ENCODE measurements at places on chromosomes 3 and 15. TPM values are rescaled to one million over a fixed set of nuclear protein-coding genes. Genes with fewer than 3 reads are reported as not detected.

GRCh38 chr3:193836511-193836910, 243.5 kb downstream of the OPA1 start:
- DNase-seq, result no peak
- no peaks in the 10 kb centered on the region for H3K27me3 ChIP-seq
- no peaks in the 10 kb centered on the region for H3K4me1 ChIP-seq
- H3K36me3 ChIP-seq, result no peaks in the 10 kb centered on the region
- H3K4me3 ChIP-seq, result no peak overlapping the region

- H3K27me3 ChIP-seq, result 0 out of 2 replicates have a peak, but pooled peaks cover 8% of the 10 kb centered on the region
- H3K4me3 ChIP-seq, result no peak overlapping the region
- H3K36me3 ChIP-seq, result no peaks in the 10 kb centered on the region
- no peak for DNase-seq
- H3K4me1 ChIP-seq, result no peaks in the 10 kb centered on the region
Measured at GRCh38 chr3:139243710-139244109, 100.1 kb upstream of the MRPS22 start.

LSAMP gene
- total RNA-seq, result not detected

NMB gene
- 1.7 TPM for total RNA-seq
